Stimulated activated CD8-positive, alpha-beta memory T cell treated with anti-CD3 and anti-CD28 coated beads, Interleukin-4, amount 100 ng/mL, for 4 hours (primary cell): ENCODE measurements at places on chromosomes 1 and 21.

DNA sequence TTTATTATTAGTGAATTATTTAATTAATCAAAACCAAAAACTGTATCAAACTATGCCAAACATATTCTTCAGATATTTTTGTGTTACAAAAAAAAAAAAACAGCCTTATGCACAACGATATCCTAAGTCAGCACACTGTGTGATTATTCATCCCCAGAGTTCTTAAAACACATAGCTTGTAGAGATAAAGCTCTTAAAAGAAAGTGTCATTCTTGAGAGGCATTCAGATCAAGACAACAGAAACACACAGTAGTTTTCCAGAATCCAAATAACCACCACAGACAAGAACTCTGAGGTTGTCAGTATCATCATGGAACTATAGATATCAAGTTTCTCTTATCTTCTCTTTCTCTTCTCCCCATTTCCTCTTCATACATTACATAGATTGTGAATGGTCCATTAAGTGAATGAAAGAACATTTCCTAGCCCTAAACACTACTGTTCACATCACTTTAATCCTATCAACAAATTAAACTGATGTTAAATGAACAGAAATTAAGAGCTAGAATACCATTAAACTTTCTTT, 13.5 kb downstream of the ZZZ3 start:
- no peak for DNase-seq

GRCh38 chr21:34836103-34836932, 167.5 kb downstream of the CLIC6 start:
- DNase-seq: no peak

DNA sequence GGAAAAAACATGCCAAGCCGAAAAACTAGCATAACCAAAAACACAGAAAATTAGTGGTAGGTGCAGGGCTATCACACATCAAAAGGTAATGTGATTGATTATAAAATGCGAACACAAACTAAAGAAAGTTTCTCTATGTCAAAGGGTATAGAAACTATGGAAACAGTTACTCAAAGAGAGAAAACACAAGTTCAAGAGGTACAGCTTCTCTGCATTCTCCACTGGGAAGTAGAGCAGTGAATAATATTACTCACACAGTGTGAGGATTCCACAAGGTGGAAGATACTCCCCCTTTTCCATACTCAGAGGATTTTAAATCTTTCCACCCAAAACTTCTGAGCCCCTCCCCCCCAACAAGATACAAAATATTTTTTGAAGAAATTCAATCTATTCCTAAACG, 18.6 kb downstream of the AKT3 start:
- DNase-seq: no peak

DNA sequence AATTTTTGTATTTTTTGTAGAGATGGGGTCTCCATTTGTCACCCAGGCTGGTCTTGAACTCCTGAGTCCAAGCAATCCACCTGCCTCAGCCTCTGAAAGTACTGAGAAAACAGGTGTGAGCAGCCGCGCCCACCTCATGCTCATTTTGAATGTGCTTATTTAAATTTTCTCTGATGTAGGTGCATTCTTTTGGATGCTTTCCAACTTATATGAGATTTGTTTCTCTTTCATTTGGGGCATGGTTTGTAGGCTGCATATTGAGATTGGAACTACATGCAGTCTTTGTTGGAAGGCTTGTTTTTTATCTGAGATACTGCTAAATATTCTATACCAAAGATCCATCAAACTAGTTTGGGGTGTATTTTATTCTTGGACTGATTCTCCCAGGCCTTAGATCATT, 81.0 kb upstream of the IVNS1ABP start:
- DNase-seq: no peak

GRCh38 chr1:183079712-183080388, 56.6 kb downstream of the LAMC1 start:
- no peak for DNase-seq

- DNase-seq: no peak
These were observed 6.2 kb upstream of the LRRC40 start for GRCh38 chr1:70211541-70211940.

DNA sequence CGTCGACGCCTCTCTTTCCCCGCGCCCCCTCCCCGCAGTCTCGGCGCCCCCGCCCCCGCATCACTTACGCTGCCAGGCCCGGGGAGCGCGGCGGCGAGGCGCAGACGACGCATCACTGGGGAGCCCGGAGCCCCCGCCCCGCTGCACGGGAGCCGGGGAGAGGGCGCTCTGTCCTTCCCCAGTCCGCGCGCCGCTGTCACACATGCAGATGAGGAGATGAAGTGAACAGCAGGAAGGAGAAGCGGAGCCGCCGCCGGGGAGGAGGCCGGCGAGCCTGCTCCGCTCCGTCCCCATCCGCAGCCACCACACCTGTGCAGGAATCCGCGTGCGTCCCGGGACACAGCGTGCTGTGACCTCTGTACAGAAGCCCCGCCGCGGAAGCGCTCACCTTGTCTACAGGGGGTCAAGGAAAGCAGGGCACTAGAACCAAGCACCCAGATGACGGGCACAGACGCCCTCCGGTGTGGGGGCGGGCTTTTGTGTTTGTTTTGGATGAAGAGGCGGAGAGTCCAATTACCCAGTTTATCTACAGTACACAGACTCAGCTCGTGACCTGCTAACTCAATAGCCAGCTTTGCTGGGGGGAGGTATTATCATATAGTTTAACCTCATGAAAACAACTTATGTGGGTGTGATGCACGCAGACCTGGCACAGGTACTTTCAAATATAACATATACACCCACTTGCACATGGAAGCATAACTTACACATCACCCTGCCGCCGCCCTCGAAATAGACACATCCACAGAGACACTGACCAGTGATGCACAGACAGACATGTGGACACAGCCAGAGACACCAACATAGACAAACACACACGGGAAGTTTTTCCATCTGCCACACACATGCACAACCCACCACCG, 12.4 kb downstream of the KLHDC8A start:
- DNase-seq: no peak

DNA sequence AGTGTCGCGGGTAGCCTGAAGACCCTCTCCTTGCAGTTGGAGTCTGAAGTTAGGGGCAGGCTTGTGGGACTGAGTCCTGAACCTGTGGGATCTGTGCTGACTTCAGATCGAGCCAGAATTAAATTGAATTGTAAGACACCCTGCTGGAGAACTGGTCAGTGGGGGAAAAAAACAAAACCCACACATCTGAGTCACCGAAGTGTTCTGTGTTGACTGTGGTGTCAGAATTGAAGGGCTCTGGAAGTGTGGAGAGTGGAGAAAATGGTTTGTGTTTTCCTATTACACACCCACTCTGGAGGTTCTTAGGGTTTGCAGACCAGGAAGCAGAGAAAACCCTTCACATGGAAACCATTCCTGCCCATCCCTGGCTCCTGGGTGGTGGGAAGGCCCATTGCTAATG, 209.5 kb upstream of the GALNT2 start:
- no peak for DNase-seq

GRCh38 chr21:26967062-26967913, at the start of gene ADAMTS5:
TSS of gene ADAMTS5 (minus strand) at chr21:26967088. CDS start at chr21:26966391, 697 bp downstream.
- DNase-seq: no peak

- DNase-seq: no peak
These were observed 12.0 kb upstream of the SLC35A3 start for GRCh38 chr1:99957818-99958217.

- no peak for DNase-seq
These were observed 749 bp downstream of the AKIRIN1 start for GRCh38 chr1:38991638-38992411.

GRCh38 chr1:180839547-180839946, 73.2 kb upstream of the KIAA1614 start:
- DNase-seq: no peak

GRCh38 chr1:160408864-160409263, 8.5 kb downstream of the VANGL2 start:
- no peak for DNase-seq

DNA sequence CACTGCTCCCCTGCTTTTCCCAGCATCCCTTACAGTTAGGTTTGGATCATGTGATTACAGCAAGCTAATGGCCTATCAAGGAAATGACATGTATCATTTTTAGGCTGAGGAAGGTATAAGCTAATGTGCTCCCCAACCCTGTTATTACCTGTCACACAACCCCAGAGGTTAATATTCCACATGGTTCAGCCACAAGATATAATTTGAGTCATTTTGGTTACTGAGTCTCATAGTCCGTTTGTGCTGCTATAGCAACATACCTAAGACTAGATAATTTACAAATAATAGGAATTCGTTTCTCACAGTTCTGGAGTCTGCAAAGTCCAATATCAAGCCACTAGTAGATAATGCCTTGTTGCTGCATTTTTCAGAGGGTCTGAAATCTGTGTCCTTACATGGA, 29.1 kb upstream of the SLC16A1 start:
- DNase-seq: no peak

DNA sequence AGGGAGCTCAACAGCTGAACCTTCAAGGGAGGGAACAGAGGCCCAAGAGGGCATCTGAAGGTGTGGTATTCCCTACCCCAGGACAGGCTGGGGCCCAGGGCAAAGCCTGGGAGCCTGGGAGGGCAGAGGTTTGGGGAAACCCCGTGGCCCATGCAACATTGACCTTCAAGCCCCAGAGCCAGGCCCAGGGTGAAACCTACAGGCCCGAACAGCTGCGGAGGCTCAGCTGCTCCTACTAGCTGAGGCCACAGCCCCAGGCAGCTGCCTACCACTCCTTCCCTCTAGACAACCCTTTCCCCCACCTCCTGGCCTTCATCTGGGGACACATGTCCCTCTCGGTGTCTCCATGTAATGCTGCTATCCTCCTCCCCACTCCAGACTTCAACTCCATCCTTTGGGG, 3.2 kb downstream of the LAD1 start:
- DNase-seq: no peak

- no peak for DNase-seq
These were observed 45.8 kb downstream of the COLGALT2 start for GRCh38 chr1:183991756-183992155.

DNA sequence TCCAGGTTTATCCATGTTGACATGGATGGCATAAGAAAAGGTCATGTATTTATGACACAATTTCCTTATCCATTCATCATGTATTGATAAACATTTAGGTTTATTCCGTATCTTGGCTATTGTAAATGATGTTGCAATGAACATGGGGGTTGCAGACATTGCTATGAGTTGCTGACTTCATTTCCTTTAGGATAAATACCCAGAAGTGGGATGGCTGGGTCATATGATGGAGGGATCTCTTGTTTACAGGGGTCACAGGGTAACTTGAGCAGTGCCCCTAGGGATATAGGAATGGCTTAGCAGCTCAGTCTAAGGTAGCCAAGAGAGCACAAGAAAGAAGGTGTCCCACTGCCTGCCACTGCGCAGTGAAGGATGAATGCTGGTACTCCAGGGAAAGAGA, 229.6 kb upstream of the COA6 start:
- DNase-seq: no peak

DNA sequence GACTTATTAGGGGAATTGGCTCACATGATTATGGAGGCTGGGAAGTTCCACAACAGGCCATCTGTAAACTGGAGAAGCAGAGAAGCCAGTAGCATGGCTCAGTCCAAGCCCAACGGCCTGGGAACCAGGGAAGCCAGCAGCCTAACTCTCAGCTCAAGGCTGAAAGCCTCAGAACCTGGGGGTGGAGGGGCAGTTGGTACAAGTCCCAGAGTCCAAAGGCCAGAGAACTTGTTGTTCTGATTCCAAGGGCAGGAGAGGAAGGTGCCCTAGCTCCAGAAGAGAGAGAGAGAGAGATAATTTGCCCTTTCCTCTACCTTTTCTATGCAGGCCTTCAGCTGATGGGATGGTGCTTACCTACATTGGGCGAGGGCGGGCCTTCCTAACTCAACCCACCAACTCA, 55.3 kb downstream of the MAN1C1 start:
- DNase-seq: no peak

- no peak for DNase-seq
These were observed 176.6 kb downstream of the GRIK3 start for GRCh38 chr1:36857754-36858153.

DNA sequence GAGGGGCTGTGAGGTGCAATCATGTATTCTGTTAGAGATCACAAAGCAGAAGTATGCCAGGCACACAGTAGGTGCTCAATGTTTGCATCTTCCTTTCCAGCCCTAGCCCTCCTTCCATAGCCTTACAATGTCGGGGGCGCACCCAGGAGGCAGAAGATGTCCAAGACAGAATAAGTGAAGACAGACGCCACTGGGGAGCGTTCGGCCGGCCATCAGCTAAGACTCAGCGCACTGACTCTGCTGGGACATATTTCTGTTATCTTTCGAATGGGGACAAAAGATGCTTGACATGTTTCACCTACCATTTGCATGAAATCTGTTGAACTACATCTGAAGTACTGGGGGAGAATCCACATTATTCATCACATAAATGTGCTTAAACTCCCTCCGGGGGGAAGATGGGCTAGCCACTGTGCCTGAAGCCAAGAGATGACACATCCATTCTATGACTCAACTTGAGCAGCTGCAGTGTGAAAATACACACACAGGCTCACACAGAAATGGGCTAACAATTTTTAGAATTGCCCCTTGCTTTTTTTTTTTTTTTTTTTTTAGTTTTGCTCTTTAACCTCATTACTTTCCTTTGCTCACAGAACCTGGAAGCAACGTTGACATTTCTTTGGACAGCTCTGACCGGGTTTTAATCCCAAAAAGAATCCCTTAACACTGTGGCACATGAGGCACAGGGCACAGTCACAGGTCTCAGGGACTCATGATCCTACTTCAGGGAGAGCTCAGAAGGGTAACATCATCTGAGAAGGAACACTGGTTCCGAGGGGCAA, 7.9 kb downstream of the TIAM1 start:
- no peak for DNase-seq

GRCh38 chr1:64047549-64047996, 155.8 kb upstream of the UBE2U start:
- DNase-seq: no peak

GRCh38 chr1:158043232-158043631, 49.8 kb downstream of the KIRREL1 start:
- DNase-seq: no peak

DNA sequence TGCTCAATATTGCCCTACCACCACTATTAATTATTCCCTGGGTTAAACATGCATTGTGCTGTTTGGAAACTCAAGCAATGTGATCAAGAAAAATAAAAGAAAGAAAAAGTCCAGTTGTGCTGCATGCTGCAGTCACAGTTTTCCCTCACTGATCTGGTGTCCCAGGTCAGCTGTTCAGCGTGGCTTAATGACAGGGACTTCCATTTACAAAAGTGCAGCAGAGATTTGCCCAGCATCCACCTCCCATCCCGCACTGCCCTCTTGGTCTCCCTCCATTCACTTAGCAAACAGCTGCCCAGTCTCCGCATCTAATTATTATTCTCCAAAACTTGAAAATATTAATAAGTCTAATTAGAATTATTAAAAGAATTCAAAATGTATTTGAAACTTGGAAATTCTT, 2.0 kb upstream of the OR2T4 start:
- no peak for DNase-seq

- DNase-seq: no peak
These were observed 7.6 kb upstream of the DENND1B start for GRCh38 chr1:197782722-197783360.
